Globus pallidus (tissue), 1 donor: ENCODE measurements at places on chromosomes 7 and 10.
A peak's percentile ranks its signal among the peaks of the same experiment; 100 is the strongest.

- no peak for DNase-seq
These were observed 76.5 kb downstream of the CHST15 start for GRCh38 chr10:124016804-124017375.

- DNase-seq, result no peak
These were observed 703.4 kb upstream of the ANKRD30A start for GRCh38 chr10:36421992-36422391.

DNA sequence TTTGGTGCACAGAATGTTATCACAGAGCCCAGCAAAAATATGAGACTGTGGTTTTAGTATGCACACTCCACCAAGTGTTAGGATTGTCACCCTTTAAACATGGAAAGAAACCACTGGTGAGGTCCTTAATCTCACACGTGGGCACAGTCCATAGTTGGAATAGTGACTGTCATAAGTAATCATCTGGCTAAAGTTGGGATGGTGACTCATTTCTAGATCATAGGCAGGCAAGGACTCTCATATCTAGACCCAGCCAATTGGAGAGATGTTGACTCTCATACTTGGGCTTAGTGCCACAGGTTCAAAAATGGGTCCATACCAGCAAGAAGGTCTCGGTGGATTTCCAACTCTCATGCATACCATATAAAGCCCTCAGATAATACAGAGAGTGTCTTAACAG is 39.6 kb upstream of the ZNF680 start:
- DNase-seq, result no peak

- no peak for DNase-seq
These were observed 24.6 kb upstream of the SGMS1 start for GRCh38 chr10:50648089-50648934.

- DNase-seq, result no peak
These were observed 53.1 kb downstream of the PTEN start for GRCh38 chr10:87916515-87916914.

DNA sequence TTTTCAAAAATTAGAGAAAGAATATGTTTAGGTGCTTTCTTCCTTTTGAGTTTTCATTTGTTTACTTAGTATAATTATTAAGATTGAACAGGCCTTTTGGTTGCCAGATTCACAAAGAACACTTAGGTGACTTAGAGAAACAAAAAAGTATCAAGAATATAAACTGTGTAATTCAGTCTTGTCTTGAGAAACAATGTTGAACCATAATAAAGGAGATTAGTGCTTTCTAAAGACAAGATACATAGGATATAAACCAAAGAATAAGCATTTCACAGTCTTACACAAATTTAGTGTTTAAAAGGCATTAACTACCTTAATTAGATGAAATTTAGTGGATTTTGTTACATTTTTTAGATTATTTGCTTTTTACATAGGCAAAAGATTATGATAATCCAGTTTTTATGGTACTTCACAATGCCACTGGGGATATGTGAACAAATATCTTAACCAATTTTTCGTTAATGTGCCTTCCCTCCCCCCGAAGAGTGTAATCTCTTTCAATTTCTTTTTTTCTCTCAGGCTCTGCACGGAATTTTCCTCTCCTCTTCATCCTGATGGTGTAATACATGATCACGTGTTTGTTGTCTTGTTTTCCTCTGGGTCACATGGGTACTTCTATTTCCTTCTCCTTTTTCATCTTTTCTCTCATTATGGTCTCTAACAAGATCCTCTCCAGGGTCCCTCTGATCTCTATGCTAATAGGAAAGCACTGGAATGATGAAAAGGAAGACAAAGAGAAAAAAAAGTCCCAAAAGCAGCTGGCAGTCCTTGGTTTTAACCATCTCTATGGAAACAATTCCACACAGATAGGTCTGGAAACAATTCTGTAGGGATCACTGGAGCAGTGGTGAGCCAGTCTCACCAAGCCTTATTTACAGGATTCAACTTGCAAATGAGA is 3.7 kb upstream of the HNRNPH3 start:
- DNase-seq, result peak; percentile 90

- DNase-seq, result no peak
These were observed 29.0 kb upstream of the BMS1 start for GRCh38 chr10:42753507-42754154.

GRCh38 chr10:71701496-71702132 is 18.0 kb downstream of the C10orf105 start:
- no peak for DNase-seq

DNA sequence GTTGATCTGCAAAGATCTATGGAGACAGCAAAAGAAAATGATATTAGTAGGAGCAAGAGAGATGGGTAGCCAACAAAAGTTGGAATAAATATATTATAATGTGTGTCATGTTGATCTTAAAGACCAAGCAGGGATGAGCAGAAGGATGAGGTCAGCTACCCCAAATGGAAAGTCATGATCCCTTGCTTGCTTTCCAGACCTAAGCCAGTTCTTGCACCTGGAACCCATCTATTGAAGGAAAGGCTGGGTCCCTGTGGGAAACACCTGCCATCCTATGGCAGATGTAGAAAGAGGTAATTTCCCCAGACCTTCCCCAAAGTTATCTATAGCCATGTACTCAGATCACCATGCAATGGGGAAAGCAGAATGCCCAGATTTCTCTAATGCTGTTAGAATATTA is 52.5 kb downstream of the LYZL2 start:
- DNase-seq, result no peak

DNA sequence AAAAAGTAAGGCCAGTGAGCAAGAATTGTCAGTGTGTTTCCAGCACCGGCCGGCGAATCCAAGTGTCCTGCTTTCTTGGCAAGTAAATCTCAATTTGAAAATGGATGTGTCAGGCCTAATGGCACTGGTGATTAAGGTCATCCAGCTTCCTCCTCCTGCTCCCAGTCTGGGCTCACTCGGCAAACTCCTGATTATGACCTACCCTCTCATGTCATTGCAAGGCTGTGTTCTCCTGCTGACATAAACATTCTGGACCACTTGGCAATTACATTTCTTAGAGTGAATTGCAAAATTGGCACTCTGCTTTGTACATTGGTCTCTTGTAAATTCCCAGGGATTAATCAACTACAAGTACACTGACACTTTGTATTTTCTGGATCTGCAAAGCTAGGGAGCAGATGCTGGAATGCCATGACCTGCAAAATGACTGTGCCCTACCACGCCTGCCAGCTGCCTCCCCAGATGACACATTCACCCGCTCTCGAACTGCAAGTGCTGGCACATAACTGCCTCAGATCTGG is 473.8 kb downstream of the KIF20B start:
- DNase-seq, result no peak

DNA sequence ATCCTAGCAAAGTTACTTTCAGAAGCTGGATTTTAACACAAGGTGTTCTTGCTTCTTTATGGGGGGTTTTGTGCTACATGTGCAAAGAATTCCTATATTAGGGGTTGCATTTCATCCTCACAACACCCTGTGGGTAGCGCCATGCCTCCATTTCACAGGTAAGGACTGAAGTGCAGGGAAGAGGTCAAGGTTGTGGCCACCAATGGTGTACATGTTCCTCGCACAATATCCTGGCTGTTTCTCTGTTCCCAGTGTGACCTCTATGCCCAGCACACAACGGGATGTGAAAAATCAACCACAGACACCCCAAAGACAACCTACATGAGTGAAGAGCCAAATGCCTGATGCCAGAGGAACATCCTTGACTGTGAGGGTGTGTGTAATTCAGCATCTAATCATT is 80.8 kb downstream of the CHST15 start:
- DNase-seq, result no peak

- no peak for DNase-seq
These were observed 1.5 kb upstream of the MKX start for GRCh38 chr10:27747096-27747451.

- DNase-seq, result no peak
These were observed 27.7 kb upstream of the CSGALNACT2 start for GRCh38 chr10:43110338-43111071.

GRCh38 chr7:45710271-45711160 is 136.3 kb downstream of the ADCY1 start:
- DNase-seq, result no peak

DNA sequence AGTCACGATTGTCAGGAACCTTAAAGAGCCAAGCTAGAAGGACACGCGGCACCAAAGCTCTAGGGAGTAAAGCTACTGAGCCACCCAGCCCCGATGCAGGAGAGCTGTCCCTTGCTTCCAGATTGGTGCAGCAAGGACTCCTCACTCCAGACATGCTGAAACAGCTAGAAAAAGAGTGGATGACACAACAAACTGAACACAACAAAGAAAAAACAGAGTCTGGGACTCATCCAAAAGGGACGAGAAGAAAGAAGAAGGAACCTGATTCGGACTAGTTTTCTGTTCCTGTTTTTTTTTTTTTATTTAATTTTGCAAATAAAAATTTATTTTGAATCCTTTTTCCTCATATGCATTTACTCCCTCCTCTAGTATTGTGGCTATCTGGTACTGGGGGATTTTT is 11.4 kb upstream of the HKDC1 start:
- DNase-seq, result no peak

GRCh38 chr7:132759482-132760243 is 183.4 kb upstream of the PLXNA4 start:
- no peak for DNase-seq

DNA sequence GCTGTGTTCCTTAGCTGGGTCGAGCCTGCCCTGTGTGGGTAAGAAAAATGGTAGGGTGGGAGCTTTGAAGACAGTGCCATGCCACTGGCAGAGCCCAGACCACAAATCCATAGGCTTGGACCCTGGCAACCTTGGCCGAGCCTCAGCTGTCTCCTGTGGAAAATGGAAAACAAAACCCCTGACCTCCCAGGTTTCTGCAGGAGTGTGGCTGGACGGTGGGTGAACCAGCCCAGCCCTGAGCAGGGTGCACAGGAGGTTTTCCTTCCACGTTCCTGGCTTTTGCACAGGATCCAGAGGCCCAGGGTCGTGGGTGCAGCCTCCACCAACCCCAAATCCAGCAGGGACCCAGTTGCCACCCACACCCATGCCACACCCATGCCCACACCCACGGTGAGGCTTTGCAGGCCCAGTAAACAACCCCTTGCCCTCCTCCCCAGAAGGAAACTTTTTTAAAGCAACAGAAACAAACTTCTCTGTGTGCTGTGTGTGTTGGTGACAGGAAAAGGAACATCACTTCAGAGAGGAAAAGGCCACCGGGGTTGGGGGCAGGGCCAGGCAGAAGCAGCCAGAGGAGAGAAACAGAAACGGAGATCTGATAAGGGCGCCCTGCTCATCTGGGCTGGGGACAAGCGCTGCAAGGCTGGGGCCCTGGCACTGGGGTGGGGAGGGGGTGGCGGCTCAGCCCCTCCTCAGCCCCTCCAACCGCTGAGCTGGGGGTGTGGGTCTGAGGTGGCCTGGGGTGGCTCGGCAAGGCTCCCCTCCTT is 20.7 kb upstream of the ZMIZ1 start:
- no peak for DNase-seq

GRCh38 chr10:124674768-124675222 is 69.4 kb downstream of the FAM53B start:
- DNase-seq, result no peak

GRCh38 chr10:114623661-114624294 is 34.3 kb downstream of the ABLIM1 start:
- DNase-seq, result no peak

DNA sequence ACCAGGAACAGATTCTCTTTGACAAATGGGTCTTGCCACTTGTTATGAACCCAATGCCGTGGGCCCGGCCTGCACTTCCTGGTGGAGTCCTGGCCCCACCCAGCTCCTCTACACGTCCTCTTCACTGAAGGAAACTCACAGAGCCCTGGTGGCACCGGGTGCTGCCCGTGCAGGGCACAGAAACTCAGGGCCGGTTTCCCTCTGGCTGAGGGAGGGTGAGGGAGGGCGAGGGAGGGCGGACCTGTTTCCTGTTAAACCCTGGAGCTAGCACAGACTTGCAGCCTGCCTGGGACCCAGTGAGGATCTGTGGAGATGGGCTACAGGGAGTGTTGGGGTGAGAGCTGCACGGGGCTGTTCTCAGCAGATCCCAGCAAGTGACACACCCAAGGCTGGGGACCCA is 596.3 kb downstream of the PTPRN2 start:
- DNase-seq, result no peak

GRCh38 chr7:101628522-101628921 is 574 bp downstream of the MYL10 start:
- no peak for DNase-seq

DNA sequence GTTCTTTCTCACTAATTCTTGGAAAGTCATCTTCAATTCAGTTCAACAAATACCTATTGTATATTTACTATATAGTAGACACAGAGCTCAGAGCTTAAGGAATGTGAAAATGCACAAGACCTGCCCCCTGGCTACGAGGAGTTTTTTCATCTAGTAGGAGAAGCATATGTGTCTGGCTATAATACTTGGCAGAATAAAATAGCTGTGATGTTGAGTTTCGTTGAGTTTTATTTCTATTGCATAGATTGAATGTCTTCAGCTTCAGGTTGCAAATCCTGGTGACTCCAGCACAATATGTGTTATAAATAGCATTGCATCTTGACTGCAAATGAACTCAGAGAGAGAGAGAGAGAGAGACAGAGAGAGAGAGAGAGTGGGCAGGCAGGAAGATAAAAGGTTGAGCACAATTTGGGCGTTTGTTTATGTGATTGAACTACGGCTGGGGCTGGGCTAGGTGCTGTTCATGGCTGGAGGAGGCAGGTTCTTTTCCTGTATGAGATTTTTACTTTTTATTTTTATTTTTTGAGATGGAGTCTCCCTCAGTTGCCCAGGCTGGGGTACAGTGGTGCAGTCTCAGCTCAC is 229.6 kb downstream of the GALNT17 start:
- no peak for DNase-seq

DNA sequence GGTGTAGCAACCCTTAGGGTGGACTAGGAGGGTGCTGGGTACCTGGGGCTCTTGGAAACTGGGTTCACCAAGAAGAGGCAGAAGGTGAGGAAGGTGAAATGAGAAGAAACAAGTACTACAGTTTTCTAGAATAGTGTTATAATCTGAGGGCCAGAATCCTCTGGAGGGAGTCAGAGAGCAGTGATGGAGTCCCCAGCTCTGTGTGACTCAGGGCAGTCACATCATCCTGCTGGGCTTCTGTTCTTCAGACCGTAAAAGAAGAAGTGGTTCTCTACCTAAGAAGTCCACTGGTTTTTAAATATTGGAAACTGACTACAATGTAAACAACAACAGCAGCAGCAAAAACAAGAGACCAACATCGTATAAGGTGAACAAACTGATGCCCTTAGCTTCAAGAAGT is 197.3 kb downstream of the PRPF18 start:
- no peak for DNase-seq

DNA sequence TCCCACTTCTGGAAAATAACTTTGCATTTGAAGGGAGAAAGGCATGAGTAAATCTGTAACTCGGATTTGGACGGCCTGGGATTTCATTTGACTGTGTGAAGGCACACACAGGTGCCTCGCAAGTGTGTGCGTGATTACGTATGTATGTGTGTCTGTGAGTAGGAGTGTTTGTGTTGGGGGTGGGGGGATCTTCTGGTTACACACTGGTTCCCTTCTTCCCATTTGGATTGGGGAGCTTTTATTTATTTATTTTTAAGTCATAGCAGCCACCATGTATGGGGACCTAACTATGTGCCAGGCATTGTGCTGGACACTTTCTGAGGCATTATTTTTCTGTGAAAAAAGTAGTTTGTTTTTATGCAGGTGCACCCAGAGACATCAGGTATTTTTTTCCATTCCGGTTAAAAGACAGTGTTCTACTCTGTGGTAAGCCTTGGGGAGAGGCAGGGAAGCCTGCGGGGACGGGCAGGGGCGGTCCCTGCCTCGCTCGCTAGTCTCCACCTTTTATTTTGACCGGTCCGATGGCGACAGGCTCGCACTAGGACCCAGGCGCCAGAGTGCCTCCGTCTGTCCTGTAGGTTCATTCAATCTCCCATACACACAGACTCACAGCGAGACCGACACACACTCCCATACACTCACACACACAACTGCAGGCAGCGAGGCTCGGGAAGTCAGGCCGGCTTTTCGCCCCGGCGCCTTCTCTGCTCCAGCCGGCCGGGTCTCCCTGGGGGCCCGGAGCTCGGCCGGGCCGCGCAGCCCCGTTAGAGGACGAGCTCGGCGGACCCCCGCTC is at the start of gene MXI1:
Gene MXI1, plus strand, starts transcription at position 595 of the 794 bp plus-strand sequence. CDS start 204 bp downstream, outside the sequence.
- peak; percentile 81 for DNase-seq
